ENCODE measurements at places on chromosomes 11 and 22.

DNA sequence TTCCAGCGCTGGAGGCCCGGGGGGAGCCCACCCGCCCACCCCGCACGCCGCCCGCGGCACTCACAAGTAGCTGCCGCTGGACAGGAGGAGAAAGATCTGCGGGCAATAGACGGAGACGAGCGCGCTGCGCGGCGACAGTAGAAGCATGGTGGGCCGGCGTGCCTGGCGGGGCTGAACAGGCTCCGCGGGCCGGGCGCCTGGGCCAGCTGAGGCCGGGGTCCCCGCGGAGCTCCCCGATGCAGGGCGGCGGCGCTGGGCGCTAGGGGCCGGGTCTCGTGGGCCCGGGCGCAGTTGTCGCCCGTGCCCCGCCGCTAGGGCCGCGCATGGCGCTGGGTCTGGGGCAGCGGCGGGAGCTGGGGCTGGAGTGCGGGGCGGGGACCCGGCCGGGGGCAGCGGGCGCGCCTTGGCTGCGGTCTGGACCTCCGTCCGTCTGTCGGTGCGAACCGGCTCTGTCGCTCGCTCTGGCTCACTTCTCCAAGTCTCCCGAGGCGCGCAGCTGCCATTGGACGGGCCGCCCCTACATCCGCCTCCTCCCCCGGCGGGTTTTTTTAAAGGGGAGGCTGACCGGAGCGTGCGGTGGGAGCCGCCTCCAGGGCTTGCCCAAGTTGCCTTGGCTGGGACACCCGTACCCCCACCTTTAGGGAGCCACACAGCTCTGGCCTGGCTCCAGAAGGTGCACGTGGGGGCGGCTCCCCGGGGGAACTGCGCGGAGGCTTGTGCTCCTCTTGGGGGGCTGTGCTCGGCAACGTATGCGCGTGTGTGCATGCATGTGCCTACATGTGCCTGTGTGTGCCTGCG is 4.7 kb downstream of the WNT7B start:
- no peak for DNase-seq

GRCh38 chr11:11978792-11979487 is 29.5 kb downstream of the DKK3 start:
- DNase-seq = no peak

DNA sequence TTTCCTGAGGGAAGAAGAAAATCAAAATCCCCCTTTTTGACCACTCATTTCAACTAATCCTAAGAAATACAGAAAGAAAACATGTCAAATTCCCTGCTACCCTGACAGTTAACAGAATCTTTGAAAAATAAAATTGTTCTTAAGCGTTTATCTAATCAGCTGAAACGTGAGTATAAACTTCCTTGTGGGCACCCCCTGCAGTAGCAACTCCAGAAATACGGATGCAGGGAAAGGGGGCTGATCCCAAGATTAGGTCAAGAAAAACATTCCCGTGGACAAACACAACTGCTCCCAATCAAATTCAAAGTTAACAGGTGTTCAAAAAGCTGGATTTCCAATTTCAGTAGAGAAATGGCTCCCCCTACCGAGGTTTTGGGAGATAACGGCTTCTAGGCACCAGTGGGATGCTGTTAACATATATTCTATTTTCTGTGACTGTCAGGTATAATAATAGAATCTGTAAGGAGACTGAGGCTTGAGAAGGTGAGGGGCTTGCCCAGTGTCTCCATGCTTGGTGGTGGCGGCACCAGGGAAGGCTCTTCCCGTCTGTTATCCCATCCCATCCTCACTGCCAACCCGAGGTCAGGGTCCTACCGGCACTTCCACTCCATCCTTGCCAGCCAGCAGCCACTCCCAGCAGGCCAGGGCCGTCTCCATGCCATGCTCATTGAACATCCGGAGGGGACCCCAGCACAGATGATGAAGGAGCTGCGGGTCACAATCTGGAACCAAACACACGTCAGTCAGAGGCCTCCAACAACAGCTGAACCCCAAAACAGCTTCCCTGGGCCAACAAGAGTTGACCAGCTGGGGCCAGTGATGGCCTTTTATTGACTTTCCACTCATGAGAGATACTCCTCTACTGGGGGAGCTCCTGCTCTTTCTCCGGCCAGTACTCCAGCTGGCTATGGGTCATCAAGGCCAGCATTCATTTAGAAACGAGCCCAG is 32.0 kb upstream of the SERPIND1 start:
- no peak for DNase-seq

DNA sequence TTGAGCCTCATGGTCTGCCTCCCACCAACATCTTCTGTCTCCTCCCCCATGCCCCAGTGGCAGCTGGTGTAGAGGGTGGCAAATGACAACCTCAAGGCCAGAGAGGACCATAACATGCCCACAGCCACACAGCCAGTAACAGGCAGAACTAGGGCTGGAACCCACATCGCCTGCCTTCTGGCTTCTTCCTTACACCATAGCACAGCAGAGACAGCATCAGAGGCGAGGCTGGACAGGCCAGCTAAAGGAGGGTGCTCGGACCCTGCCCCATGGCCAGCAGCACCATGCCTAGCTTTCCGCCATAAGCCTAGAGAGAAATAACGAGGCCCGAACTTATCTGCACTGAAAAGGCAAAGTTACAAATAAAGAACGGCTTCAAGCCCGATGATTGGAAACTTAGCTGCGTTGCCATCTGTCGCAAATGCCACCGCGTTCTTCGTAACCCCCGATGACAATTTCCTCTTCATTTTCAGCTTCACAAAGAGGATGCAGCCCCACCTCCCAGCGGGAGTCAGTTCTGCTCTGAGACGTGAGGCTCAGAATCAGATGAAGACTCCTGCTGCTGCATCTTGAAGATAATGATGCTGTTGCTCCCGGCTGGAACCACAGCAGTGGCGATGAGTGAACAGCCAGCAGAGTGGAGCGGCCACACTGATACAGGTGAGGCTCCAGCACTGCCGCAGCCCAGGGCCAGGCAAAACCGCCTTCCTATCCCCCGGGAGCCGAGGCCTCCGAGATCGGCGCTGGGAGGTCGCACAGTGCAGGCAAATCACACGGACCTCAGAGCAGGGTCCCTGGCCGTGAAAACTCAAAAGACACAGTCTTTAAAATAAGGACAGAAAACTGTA is 73.8 kb upstream of the RTL6 start:
- no peak for DNase-seq

DNA sequence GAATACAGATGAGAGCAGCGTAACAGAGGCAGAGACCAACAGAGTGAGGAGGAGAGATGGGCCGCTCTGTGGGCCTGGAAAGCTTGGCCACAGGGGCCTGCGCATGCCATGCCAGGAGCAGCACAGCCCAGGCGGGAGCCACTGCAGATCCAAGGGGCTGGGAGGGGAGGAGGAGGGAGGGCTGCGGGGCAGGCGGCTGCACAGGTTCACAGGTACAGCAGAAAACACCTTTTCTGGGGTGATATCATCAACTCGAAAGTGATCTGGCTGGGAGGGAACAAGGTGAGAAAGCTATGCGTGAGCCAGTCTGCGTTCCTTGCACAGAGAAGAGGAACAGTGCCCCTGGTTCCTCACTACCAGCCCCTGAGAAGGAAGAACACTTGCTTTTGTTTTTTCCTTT is 14.8 kb downstream of the VPS37C start:
- DNase-seq = no peak

DNA sequence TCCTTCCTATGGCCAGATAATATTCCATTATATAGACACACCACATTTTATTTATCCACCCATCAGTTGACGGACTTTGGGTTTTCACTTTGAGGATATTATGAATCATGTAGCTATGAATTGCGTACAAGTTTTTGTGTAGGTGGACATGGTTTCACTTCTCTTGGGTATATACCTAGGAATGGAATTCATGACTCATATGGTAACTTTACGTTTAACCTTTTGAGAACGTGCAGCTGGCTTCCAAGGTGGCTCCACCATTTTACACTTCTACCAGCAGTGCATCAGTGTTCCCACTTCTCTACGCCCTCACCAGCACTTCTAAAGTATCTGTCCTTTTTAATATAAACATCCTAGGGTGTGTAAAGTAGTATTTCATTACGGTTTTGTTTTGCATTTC is 112.0 kb downstream of the PLEKHA7 start:
- no peak for DNase-seq

GRCh38 chr22:41596776-41597634 is 7.4 kb upstream of the PMM1 start:
- no peak for DNase-seq

GRCh38 chr11:69403556-69404215 is 77.8 kb upstream of the LINC01488 start:
- no peak for DNase-seq

DNA sequence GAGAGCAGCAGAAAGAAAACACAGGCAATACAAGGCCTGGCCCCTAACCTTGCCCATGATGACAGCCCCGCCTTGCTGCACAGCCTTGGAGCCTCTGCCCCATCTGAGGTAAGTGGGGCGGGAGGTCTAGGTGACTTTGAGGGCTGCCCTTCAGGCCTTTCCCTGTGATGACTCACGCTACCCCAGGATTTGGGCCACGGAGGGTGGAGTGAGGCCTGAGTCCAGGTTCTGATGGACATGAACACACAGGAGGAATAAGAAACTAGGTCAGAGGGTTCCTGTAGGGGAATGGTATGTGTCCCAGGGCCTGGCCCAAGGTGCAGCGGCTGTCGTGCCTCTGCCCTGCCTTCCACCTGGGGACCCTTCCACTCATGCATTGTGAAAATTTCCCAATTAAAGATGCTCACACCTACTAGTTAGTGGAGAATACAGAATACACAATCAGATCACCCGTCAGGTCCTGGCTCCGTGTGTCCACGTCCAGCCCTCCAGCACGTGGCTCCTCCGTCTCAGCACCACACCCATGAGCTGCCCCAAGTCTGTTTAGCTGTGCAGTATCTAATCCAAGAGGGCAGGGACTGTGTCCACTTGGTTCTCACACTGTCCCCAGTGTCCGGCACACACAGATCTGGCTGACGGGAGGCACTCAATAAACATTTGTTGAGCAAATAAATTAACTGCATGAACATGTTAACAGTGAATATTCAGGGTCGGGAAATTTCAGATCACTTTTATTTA is 111.0 kb downstream of the CHST1 start:
- DNase-seq = no peak

Measured in cerebellar nuclear complex (tissue), 1 donor.